ENCODE measurements at places on chromosomes 5 and 9.

DNA sequence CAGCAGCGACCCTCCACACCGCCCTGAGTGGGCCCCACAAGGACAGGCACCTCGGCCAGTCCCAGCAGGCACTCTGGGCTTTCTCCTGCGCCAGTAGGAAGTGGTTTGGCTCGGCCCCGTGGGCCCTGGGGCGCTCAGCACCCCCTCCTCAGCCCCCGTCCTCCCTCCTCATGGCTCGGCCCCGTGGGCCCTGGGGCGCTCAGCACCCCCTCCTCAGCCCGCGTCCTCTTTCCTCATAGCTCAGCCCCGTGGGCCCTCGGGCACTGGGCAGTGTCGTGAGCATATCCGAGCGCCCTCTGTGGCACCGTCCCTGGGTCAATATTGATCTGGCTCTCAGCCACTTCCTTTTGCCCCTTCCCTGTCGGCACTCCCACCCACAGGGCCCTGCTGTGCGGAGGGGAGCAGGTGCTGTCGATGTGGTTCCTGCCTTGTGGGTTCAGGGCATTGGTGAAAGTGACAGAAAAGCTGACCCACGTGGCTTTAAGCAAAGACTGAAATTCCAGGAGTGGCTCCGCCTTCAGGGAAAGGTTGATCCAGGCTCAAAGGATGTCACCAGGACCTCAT, 5.5 kb upstream of the SCGB3A1 start:
- no peak for DNase-seq

DNA sequence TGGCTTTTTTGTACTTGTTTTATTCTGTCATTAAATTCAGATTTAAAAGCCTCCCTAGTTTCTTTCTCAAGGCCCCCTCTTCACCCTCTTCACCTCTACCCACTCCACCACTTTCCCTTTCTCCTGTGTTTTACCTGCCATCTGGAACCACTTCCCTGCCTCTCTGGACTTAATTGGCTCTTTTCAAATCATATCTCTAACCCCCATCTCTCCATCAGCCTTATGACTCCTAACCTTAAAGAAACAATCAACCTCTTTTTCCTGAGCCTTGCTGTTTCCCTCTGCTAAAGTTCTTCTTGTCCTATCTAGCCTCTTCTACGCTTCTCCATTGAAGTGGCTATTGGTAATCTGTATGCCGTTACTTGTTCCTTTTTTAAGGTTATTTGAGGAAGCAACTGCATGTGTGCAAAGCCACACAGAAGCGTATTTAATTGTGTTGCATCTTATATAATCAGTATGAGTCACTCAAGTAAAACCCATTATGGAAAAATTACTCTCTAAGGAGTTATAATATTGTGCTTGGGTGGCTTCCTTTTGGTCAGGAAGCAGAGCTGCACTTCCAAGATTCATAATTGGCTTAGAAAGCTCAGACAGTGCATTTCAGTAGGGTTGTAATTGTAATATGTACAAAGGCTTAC, 653.6 kb upstream of the ITGA1 start:
- no peak for DNase-seq

GRCh38 chr5:102749416-102750030, 5.6 kb upstream of the PAM start:
- no peak for DNase-seq

DNA sequence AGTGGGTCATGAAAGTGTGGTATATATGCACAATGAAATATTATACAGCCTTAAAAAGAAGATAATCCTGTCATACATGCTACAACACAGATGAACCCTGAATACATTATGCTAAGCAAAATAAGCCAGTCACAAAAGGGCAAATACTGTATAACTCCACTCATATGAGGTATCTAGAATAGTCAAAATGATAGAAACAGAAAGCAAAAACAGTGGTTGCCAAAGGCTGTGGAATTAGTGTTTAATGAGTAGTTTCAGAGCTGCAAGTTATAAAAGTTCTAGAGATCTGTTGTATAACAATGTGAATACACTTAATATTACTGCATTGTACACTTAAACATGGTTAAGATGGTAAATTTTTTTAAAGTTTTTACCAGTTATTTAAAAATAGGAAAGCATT, 135.0 kb downstream of the OXCT1 start:
- DNase-seq = no peak

DNA sequence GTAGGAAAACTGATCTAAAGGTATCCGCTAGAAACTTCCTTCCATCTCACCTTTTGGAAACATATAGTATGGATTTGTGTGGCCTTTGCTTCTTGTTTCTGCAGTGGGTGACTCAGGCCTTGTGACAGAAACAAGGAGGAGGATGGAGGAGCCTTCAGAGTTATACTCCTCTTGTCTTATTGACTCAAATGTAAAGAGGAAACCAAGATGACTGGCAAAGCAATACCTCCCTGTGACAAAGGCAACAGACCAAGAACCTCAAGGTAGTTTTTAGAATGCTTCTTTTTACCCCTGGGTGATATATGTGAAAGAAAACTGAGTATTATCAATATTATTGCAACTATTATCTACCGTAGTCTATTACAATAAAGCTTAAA, 123.3 kb upstream of the SLIT3 start:
- DNase-seq = no peak

DNA sequence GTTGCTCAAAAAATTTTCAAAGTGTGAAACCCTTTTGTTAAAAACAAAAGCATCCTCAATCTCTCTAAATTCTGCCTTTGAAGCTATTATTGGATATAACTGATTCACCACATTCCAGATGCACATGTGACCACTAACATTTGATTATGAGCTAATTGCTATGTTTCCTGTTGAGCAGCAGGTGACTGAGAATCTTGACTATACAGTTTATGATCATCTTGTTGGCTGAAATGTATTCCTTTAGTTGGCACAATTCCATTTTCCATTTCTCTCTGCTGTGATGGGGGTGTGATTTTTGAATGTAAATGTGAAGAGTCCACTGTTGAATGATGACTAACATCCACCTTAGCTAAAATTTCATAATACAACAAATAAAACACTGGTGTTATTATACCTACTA, 10.7 kb downstream of the LYSMD3 start:
- DNase-seq = no peak

DNA sequence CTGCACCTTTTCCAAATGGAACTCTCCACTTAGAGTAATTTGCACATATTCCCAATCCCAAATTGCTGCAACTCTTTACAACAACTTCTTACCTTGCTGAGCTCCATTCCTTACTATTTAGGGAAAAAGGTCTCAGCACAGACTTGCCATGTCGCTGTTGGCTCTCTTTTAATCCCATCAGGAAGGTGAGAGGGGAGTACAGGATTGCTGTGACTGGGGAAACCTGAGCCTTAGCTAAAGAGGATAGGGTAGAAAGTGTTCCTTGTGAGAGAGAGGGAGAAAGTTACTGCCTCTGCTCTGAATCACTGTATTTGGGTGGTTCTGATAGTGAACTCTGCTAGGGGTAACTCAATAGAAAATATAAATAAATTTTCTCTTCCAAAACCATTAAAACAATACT, 43.7 kb upstream of the GABRA1 start:
- DNase-seq = no peak

Data from stimulated activated CD8-positive, alpha-beta memory T cell treated with anti-CD3 and anti-CD28 coated beads, Interleukin-4, amount 100 ng/mL, for 4 hours (primary cell).